ENCODE measurements at places on chromosomes 12 and 14. TPM values are rescaled to one million over a fixed set of nuclear protein-coding genes. Genes with fewer than 3 reads are reported as not detected.

GRCh38 chr14:88264116-88264515 lies 59.0 kb downstream of the KCNK10 start:
- DNase-seq, result no peak

- no peak for DNase-seq
Measured at GRCh38 chr12:22969521-22969920, 344.6 kb downstream of the ETNK1 start.

DNA sequence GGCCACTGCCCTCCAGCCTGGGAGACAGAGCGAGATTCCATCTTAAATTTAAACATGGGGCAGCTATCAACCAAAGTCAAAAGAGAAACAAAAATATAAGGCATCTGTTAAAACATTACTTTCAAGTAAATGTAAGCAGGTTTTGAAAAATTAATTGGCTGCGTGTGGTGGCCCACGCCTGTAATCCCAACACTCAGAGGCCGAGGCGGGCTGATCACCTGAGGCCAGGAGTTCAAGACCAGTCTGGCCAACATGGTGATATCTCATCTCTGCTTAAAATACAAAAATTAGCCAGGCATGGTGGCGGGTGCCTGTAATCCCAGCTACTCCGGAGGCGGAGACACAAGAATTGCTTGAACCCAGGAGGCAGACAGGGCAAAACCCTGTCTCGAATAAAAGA lies 82.7 kb downstream of the PLEKHA5 start:
- DNase-seq, result no peak

DNA sequence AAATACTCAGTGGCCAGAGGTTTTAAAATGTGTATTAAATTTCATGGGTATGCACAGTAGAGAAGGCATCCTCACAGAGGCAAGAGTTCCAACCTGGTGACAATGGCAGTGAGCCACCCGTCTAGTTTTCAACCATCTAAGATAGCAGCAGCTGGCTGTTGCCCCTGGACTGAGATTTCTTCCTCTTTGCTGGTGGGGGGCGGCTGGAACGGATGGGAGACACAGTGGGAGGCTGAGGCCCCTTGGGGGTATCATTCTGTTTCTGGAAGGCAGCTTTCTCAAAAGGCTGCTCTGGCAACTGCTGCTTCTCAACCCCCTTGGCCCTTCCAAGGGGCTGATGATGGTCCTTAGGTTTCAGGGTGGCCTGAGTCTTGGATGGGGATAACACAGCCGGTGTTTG lies 1.0 kb upstream of the IFFO1 start:
- DNase-seq, result no peak

DNA sequence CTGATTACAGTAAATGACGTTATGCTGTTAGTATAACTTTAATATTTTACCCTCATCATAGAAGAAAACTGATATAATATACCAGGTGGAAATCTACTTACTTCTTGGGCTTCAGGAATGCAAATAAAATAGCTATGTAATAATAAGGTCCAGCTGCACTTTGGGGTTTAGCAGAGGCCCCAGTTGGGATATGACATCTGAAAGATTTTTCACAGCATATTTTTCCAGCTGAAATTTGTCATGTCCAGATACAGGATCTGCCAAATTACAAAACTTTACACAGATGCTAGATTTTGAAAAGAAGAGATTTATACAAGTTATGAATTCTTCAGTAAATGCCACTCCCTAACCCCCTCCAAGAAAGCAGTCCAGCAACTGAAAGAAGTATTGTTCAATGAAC lies 29.2 kb upstream of the DCN start:
- no peak for DNase-seq

- no peak for DNase-seq
Measured at GRCh38 chr14:53967606-53968005, 11.0 kb upstream of the BMP4 start.

DNA sequence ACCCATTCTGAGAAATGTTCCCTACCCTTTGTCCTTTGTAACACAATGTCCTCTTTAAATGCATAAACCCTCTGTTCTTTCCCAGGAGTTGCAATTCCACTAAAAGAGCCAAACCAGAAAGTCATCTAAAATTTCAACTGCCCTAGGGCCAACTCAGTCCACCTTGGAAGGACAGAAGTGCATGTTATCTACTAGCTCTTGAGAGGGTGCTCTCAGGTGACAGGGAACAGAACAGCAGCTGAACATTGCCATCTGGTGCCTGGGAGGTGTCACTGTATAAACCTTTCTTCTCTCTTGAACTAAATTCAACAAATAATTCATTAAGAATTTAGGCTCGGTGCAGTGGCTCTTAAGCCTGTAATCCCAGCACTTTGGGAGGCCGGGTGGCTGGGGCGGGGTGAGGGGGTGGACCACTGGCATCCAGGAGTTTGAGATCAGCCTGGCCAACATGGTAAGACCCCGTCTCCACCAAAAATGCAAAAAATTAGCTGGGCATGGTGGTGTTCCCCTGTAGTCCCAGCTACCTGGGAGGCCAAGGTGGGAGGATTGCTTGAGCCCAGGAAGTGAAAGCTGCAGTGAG lies 10.3 kb upstream of the FERMT2 start:
- DNase-seq, result no peak

DNA sequence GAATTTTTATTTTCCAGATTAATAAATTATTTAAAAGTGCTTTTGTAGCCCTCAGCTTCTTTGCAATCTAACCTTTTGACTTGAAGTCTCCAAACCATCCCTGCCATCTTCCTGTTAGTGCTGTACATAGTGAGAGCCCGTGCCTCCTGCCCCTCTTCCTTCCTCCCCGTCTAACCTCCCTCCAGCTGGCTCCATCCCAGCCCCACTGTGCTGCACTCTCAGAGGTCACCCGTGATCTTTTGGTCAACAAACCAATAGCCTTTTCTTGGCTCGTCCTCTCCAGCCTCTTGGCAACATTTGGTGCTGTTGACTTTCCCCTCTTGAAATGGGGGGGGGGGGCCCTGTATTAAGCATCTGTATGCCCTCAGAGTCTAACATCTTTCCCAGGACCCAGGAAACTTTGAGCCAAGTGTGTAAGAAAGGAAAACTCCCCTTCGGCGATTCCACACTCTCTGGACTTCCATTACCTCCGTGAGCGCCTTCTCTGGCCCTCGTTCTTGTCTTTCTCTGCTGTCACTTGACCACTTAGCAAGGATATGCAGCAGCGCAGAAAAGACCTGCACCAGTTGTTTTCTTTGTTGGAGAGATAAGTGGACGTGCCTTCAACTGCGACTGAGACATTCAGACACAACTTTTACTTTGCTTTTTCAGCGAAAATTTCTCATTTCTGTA lies 44.1 kb downstream of the FBXW8 start:
- DNase-seq, result no peak

DNA sequence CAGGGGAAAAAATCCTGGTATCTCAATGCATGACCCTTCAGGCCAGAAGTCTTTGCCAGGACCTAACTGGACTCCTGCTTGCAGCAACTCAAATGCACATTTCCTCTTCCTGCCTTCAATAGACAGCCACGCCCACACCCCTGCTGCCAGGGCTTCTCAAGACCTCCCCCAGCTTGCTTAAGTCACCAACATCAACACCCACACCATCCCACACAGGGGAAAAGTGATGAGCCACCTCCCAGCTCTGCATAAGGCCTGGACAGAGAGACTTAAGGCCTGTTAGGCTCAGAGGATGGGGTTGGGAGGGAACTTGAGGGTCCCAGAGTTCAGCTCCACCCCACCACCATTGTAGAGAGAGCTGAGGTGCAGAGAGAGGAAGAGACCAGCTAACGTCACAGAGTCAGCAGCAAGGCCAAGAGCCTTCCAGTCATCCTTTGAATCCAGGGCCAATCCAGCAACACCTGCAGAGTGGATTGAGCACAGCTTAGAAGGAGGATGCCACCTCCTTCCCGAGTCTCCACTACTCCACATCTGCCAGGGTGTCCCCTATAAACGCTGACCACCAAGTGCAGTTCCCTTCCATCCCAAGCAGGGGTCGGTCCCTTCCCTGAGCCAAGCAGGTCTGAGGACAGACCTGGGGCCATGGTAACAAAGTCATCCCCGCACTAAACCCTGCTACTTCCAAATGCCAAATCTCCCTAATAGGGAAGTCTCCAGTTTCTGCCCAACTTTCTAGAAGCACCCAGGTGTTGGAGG lies 50.0 kb downstream of the KDM2B start:
- peak; percentile 93 for DNase-seq

- no peak for DNase-seq
Measured at GRCh38 chr12:125455556-125455955, 390.3 kb downstream of the AACS start.

GRCh38 chr12:49801141-49802063 lies 26.8 kb downstream of the NCKAP5L start:
- no peak for DNase-seq

DNA sequence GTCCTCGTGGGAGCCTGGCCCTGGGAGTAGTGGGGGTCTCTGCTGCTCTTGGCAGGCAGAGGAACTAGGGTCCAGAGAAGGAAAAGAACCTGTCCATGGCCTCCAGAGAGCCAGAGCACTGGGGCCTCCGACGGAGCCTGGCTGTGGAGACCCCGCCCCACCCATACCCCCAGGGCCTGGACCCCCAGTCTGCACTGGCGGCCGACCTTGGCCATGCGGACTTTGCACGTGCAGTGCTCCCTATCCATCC lies 1.1 kb downstream of the BEGAIN start:
- peak; percentile 69 for DNase-seq

DNA sequence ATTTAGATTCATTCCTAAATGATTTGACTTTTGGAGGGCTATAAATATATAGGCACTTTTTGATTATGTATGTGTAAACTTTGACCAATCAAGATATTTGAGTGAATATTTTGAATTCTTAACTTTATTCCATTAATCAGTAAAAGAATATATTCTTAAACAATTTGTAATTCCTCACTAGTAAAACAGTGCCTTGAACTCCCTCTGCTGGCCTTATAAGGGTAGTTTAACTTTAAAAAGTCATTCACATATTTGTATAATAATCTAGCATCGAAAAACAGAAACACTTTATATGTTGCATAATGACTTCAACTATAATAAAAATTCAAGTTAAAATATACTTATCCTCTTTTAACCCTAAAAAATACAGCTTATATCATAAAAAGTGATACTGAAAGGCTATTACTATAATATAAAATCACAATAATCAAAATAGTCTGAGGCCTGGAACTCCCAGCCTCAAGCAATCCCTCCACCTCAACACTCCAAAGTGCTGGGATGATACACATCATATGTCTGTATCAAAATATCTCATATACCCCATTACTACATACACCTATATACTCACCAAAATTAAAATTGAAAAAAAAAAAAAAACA lies 31.2 kb downstream of the CCDC59 start:
- no peak for DNase-seq

Gene ZNF26
- 17.8 TPM for total RNA-seq

Gene C12orf54
- total RNA-seq, result not detected

Gene DBX2
- not detected for total RNA-seq

Gene TSHR
- 0.91 TPM for total RNA-seq
